ENCODE measurements at places on chromosomes 7 and 10. TPM values are rescaled to one million over a fixed set of nuclear protein-coding genes. Genes with fewer than 3 reads are reported as not detected.

DNA sequence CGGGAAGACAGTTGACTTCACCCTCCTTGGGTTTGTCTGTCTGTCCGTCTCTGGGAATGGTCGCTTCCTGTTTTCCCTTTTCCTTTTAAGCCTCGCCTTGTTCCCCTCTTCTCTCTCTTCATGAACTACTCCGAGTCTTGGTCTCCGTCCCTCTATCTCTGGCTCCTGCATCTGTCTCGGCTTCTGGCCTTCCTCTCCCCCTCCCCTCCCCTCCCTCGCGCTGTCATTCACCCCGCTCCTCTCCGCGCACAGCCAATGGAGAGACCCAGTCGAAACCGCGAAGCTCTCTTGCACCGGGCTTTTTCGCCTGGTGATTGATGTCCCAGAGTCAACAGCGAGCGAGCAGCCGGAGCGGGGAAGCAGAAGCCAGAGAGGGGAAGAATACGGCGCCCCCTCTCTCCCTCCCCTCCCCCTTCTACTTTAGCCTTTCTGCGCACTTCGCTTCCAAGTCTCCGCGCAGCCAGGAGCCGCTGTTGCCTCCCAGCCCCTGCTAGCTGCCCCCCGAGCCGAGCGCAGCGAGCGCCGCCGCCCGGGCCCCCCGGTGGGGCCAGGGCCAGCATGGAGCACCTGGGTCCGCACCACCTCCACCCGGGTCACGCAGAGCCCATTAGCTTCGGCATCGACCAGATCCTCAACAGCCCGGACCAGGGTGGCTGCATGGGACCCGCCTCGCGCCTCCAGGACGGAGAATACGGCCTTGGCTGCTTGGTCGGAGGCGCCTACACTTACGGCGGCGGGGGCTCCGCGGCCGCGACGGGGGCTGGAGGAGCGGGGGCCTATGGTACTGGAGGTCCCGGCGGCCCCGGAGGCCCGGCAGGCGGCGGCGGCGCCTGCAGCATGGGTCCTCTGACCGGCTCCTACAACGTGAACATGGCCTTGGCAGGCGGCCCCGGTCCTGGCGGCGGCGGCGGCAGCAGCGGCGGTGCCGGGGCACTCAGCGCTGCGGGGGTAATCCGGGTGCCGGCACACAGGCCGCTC is at the start of gene TLX1:
TLX1 (plus strand) TSS at position 317 of the 978 bp plus-strand sequence; CDS start at position 559, 242 bp downstream.
- DNase-seq: no peak

GRCh38 chr7:152185558-152185957 is 160.1 kb downstream of the GALNT11 start:
- DNase-seq: no peak

Gene TMEM130
- not detected for total RNA-seq

- peak; percentile 52 for DNase-seq
Measured at GRCh38 chr7:2038931-2039728, 193.6 kb downstream of the MAD1L1 start.

DNA sequence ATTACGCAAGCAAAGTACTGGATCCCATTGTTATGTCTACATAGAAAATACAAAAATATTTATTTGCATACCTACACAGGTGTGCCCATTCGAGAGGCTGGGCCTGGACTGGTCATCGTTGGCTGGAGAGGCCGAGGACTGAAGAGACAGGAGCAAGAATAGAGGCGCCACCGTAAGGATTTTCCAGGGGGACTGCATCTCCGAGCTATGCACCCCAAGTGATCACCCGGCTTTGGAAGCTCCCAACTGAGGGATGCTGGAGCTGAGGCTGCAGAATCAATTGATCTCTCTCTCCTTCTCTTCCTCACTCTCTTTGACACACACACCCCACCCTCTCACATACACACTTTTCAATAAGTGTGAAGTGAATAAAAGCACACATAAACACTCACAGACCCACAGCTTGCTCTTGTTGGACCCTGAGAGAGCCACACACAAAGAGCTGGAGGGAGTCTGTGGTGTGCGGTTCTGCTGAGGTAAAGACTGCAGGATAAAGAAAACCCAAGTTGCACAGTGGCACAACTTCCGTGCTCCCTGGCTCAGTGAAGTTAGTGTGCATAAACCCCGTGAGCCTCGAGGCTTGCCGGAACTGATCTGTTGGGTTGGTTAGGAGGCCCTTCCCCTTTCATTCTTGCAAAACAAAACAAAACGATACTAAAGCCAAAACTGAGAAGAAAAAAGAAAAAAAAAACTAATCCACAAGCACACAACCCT is at the start of gene AOAH:
AOAH (minus strand) TSS at position 544 of the 714 bp plus-strand sequence; CDS start at position 198, 346 bp downstream.
- peak; percentile 88 for DNase-seq

GRCh38 chr10:129078746-129079145 is 388.3 kb upstream of the MGMT start:
- DNase-seq: no peak

GRCh38 chr7:102097601-102098161 is 189.0 kb upstream of the SH2B2 start:
- DNase-seq: no peak

DNA sequence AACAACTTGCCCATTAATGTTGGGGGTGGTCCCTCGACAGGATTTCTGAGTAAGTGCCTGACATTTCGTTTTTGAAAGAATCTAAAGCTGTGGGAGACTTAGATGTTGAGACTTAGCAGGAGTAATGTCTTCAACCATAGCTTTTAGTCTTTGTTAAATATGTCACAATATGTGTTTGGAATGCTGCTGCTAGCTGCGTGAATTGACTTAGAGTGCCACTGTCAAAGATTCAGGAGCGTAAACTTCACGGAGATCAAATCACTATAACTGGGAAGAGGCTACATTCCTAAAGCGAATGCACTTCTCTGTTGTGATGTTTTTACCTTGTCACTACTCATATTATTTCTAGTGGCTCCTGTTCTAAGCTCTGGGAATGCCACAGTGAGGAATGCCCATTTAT is 91.3 kb upstream of the SAMD8 start:
- DNase-seq: no peak

Gene SH2B2
- 1.4 TPM for total RNA-seq

Gene PALD1
- total RNA-seq: 0.69 TPM

DNA sequence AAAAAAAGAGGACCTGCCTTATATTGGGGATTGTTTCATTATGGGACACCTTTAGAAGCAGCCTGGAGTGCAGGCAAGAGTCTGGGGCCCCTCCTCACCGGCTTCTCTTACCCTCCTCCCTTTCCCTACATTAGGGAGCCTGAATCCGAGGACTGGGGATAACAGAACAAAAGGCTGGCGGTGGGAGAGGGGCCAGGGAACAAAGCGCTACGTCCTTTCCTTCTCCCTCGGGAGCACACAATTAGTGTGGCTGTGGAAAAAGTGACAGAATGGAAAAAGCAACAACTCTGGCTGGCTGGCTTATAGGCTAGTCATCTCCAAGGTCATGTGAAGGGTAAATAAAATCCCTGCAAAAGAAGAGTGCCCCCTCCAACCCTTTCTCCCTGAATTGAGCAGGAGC is 74.7 kb downstream of the LSM5 start:
- no peak for DNase-seq

GRCh38 chr10:93363891-93364648 is 118.1 kb downstream of the MYOF start:
- DNase-seq: no peak

GRCh38 chr10:95039281-95039680 is 30.0 kb downstream of the CYP2C8 start:
- no peak for DNase-seq

DNA sequence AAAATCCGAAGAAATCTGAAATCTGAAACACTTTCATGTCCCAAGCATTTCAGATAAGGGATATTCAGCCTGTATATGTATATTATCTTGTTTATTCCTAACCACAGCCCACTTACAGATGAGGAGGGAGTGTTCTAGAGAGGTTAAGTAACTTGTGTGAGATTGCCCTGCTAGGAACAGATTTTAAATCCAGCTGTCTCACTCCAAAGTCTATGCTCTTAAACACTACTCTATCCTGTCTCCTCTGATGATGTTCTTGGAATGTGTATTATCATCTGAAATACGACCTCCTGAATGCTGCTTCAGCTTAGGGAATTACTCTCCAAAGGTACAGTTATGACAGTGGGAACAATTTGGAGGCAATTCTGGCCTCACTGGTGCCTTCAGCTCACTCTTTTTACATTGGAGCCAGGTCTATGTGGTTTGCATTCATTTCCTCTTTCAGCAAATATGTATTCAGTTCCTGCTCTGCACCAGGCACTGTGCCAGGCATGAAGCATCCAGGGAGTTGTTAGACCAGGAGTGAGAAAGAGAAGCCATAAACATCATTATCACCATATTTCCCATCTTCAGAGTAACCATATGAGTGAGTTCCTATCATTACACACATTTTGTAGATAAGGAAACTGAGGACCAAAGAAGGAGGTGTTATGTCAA is 70.2 kb downstream of the NOC3L start:
- DNase-seq: no peak

Gene WNT8B
- 0.91 TPM for total RNA-seq

DNA sequence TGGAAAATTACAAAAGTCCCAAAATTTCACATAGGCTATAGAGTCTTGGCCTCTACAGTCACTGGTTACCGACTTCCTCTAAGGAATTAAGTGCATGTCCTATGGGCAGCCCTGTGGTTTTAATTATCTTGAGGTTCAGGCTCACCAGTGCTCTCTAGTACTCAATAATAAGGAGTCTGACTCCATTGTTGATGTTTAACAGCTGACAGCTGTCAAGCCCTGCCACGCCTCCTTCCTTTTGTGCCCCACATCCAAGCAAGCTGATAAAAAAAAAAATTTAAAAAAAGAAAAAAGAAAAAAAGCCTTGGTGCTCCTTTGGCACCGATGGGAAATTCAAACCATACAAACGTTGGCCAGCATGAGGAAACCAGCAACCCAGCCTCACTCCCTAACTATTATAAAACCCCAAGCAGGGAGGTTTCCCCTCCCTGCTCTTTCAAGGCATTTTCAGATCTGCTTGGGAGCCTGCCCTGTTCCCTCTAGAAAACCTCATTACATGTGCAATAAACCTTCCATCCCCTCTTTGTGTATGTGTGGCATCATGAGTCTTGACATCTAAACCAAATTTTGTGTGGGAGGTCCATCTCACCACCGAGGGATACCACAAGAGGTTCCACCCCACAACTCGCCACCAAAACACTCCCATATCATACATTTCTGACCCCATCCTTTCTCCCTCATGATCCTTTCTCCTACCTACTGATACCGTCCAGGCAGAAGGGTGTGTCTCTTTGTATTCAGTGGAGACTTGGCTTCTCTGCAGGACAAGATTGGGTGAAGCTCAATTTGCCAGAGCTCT is 70.9 kb upstream of the CCDC71L start:
- DNase-seq: no peak

GRCh38 chr10:100081075-100082001 is at the start of gene CPN1:
TSS of gene CPN1 (minus strand) at chr10:100081869. CDS start at chr10:100081625, 244 bp downstream.
- no peak for DNase-seq

Gene NPTX2
- not detected for total RNA-seq

- peak; percentile 38 for DNase-seq
Measured at GRCh38 chr10:73762915-73763314, 18.7 kb downstream of the SEC24C start.

DNA sequence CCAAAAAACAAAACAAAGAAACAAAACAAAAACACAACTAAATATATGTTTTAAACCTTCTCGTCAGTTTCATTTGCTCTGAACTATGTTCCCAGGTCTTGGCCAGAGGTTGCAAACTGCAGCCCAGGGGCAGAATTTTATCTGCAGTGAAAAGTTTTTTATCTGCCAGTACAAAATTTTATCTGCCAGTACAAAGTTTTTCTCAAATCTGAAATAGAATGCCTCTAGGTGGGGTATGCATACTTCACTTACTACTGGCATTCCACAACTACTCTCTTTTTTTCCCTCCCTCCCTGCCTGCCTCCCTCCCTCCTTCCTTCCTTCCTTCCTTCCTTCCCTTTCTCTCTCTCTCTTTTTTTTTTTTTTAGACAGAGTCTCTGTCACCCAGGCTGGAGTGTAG is 9.4 kb upstream of the CLDN3 start:
- DNase-seq: no peak

Gene ORAI2
- total RNA-seq: 16.4 TPM

DNA sequence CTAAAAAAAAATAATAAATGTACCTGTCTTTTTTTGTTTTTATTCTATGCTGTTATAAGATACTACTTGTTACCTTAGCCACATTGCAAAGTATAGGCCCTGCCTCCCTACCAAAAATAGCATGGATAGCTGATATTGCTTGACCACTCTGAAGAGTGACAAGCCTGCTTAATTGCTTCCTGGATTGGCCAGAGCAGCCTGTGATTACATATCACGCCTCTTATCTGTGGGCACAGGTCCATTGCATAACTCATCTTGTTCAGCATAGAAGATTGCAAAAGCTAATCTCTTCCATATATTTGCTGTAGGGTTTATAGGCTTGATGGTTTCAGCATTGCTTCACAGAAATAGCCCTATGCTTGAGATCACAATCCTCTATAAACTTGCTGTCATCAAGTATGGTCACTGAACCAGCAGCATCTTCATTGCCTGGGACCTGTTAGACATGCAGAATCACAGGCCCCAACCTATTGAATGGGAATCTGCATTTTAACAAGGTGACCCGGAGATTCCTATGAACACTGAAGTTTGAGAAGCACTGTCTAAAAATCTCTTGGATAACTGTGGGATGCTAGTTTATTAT is 280.8 kb upstream of the CDC14C start:
- no peak for DNase-seq

GRCh38 chr7:21172800-21173199 is 255.1 kb upstream of the SP4 start:
- no peak for DNase-seq

DNA sequence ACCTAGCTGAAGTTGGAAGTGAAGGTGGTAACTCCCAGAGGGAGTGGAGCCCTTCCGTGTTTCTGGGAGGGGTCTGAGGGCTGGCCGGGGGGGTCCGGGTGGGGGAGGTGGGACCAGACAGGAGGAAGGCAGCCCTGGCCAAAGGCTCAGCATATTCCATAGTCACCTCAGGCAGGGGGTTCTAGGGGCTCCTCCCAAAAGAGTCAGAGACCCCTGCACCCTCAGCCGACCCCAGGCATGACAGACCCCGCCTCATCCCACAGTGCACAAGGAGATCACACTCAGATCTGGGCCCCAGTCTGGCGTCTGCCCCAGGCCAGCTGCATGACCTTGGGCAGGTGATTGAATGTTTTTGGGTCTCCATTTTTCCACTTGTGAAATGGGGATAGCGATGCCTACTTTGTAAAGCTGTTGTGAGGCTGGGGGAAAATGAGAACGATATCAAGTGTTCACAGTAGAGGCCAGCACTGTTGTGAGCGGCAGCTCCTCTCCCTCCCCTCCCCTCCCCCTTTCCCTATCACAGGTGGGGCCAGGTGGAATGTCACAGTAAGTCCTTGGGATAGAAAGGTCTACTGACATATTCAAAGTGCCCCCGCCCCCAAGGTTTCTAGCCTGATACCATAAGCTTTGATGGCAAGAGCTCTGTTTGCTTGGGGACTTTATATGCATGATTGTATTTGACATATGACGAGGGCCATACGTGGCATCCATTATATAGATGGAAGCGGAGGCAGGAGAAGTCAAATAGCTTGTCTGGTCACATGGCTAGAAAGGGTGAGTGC is 33.3 kb downstream of the DNAJB12 start:
- DNase-seq: peak; percentile 48

GRCh38 chr7:102045681-102046372 is 228.4 kb downstream of the CUX1 start:
- DNase-seq: no peak

- DNase-seq: peak; percentile 54
Measured at GRCh38 chr10:71713135-71714030, 6.2 kb downstream of the C10orf105 start.

- no peak for DNase-seq
Measured at GRCh38 chr10:65793738-65794425, 1132.0 kb upstream of the LRRTM3 start.

Data from activated naive CD4-positive, alpha-beta T cell treated with anti-CD3 and anti-CD28 coated beads for 36 hours (primary cell).